H1 (cell line): ENCODE measurements at places on chromosomes 11 and 22. TPM values are rescaled to one million over a fixed set of nuclear protein-coding genes. Genes with fewer than 3 reads are reported as not detected.
A peak's percentile ranks its signal among the peaks of the same experiment; 100 is the strongest.

Gene CARD16
- total RNA-seq = not detected in 2 replicates

Gene PDE2A
- 3.4 and 5.0 TPM in 2 replicates for total RNA-seq

Gene GCAT
- total RNA-seq = 24.3 and 24.5 TPM in 2 replicates

Gene RFPL3
- total RNA-seq = 0.24 TPM in 1 of 2 replicates, not detected in the other

Gene NECTIN1
- total RNA-seq = 97.6 and 97.7 TPM in 2 replicates

Gene RNF215
- 15.3 and 19.0 TPM in 2 replicates for total RNA-seq

Gene HBG1
- total RNA-seq = not detected in 2 replicates

Gene CXCR5
- total RNA-seq = not detected in 2 replicates

Gene TRIM49
- not detected in 2 replicates for total RNA-seq

- H3K27ac ChIP-seq = no peak overlapping the region
- peak; percentile 64 for DNase-seq
- no peaks in the 10 kb centered on the region for H3K36me3 ChIP-seq
- peaks cover 13% of the 10 kb centered on the region; the same call in 1 of the 2 replicates for H3K27me3 ChIP-seq
- peaks cover 7% of the 10 kb centered on the region for H3K4me1 ChIP-seq
These were observed 67.1 kb upstream of the WNT7B start for GRCh38 chr22:46043816-46044620.

- H3K4me3 ChIP-seq = no peak overlapping the region
- no peak for DNase-seq
- no peaks in the 10 kb centered on the region for H3K27me3 ChIP-seq
- no peak overlapping the region for H3K27ac ChIP-seq
- H3K36me3 ChIP-seq = no peaks in the 10 kb centered on the region
These were observed 14.3 kb upstream of the LINC01488 start for GRCh38 chr11:69467196-69467595.

- H3K27me3 ChIP-seq = no peaks in the 10 kb centered on the region
- no peak overlapping the region for H3K4me3 ChIP-seq
- H3K27ac ChIP-seq = no peak overlapping the region
- no peak for DNase-seq
- no peaks in the 10 kb centered on the region for H3K4me1 ChIP-seq
These were observed 46.4 kb upstream of the TBCEL start for GRCh38 chr11:120977266-120978137.

DNA sequence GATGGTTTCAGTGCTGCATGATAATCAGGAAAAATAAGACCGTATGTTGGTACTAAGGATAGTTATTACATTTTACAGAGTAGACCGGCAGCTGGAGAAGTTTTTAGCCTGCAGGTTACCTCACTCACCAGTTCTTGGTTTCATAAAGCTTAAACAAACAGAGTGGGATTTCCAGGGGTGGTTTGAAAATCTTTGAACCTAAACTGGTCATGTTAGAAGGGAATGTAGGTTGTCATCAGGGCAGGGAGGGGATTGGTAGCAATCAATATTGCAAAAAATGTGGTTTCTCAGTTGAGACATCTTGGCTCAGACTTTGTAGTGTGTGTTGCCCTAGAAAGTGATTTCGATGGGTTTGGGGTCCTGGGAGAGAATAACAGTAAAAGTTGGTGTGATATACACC lies 17.5 kb downstream of the EXT2 start:
- H3K27me3 ChIP-seq = no peaks in the 10 kb centered on the region
- no peaks in the 10 kb centered on the region for H3K36me3 ChIP-seq
- no peak overlapping the region for H3K27ac ChIP-seq
- H3K4me3 ChIP-seq = no peak overlapping the region

DNA sequence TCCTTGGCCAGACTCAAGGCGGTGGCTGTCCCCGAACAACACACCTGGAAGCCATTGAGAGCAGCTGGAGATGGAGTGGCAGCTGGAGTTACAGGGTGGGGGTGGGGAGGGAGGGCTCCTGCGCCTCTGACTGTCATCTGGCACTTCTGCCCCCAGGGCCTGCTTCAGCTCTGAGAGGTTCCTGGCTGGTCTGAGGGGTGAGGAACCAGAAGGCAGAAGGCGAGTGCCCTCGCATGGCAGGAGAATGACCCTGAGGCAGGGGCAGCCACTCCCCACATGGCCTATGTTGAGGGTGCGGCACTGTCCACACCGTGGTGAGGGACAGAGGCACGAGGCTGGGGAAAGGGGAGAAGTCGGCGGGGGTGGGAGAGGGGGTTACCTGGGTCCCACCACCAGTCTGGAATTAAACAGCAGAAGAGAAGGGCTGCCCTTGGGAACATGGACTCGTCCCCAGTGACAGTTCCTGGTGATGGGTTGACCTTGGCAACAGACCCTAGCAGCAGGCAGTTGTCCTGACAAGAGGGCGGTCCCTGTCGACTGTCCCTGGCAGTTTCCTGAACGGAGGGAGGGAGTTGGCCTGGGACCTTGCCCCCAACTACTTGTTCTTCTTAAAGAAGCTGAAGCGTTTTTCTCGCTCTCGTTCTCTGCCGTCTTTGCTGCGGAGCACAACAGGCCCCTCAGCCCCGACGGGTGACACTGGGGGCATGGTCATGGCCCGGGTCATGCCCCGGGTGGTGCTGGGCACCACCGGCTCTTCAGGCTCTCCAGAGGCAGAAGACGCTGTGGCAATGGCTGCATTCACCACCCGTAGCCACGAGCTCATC lies 7.8 kb upstream of the RBM4B start:
- no peak overlapping the region for H3K4me3 ChIP-seq
- H3K27me3 ChIP-seq = no peaks in the 10 kb centered on the region
- H3K27ac ChIP-seq = no peak overlapping the region
- H3K4me1 ChIP-seq = no peaks in the 10 kb centered on the region
- peaks cover 46% of the 10 kb centered on the region; the same call in 1 of the 2 replicates for H3K36me3 ChIP-seq

- H3K36me3 ChIP-seq = no peaks in the 10 kb centered on the region
- peak; percentile 6 for DNase-seq
- no peaks in the 10 kb centered on the region for H3K27me3 ChIP-seq
- no peak overlapping the region for H3K4me3 ChIP-seq
These were observed 134.8 kb downstream of the PARVA start for GRCh38 chr11:12512132-12512531.

- H3K36me3 ChIP-seq = peaks cover 22% of the 10 kb centered on the region
- H3K27ac ChIP-seq = no peak overlapping the region
- no peak for DNase-seq
- H3K27me3 ChIP-seq = no peaks in the 10 kb centered on the region
These were observed 3.3 kb downstream of the TMEM132A start for GRCh38 chr11:60927600-60927999.

DNA sequence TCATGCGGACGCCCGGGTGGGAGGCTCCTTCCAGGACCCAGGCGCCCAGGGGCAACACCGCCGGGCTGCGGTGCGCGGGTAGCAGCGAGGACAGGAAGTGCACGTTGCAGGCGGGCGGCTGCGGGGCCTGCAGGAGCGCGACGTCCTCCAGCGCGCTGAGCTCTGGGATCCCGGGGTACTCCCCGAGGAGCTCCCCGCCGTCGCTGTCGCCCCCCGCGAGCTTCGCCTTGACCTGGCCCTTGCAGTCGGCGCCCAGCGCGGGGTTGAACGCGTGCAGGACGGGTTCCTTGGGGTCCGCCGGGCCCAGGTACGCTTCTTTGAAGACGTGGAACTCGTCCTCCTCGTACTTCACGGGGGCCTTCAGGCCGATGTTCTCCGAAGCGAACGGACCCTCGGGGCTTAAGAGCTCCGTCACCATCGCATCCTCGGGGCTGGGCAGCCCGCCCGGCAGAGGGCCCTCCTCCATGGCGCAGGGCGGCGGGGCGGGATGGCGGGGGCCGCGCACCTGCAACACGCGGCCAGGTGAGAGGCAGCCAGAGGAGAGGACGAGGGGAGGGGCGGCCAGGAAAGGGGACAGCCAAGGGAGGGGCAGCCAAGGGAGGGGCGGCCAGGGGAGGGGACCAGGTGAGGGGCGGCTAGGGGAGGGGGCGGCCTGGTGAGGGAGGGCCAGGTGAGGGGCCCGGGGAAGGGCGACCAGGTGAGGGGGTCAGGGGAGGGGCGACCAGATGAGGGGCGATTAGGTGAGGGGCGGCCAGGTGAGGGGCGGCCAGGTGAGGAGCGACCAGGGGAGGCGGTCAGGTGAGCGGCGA lies 921 bp downstream of the TESMIN start:
- DNase-seq = peak; percentile 84
- peak overlapping the region; percentile 80 for H3K27ac ChIP-seq
- H3K36me3 ChIP-seq = peaks cover 20% of the 10 kb centered on the region
- H3K4me1 ChIP-seq = peaks cover 10% of the 10 kb centered on the region; the same call in 1 of the 2 replicates

DNA sequence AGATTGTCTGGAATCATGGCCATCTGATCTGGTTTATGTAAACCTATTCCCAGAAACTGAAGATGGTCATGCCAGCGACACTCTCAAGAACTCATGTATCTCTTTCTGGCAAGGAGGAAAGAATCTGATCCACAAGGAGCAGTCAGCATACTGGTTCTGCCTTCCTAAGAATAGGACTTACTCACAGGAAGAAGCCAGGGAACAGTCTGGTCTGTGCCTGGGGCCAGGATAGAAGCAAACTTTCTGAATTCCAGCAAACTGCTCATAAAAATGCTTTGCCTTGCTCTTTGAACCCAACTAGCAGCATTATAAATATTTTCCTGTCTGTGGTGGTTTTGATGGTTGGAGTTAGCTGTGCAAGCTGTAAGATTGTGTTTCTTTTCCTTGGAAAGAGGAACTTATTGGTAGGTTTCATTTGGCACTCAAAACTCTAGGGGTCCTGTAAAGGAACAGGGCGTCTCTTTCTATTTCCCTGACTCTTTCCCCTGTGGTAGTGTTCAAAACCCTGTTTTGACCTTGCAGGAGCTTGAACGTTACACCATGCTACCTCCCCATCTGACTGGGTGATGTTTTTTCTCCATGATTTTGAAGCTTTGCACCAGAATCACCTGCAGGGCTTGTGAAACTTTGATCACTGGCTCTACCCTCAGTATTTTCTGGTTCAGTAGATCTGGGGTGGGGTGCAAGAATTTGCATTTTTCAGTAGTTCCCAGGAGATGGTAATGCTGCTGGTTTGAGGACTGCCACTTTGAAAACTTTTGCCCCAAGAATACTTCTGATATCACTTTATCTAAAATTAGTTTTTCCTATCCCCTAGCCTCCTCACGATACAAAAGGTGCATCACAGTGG lies 627.8 kb upstream of the ANO5 start:
- H3K27me3 ChIP-seq = no peaks in the 10 kb centered on the region
- H3K4me1 ChIP-seq = no peaks in the 10 kb centered on the region
- no peak for DNase-seq
- H3K4me3 ChIP-seq = no peak overlapping the region
- H3K27ac ChIP-seq = no peak overlapping the region

DNA sequence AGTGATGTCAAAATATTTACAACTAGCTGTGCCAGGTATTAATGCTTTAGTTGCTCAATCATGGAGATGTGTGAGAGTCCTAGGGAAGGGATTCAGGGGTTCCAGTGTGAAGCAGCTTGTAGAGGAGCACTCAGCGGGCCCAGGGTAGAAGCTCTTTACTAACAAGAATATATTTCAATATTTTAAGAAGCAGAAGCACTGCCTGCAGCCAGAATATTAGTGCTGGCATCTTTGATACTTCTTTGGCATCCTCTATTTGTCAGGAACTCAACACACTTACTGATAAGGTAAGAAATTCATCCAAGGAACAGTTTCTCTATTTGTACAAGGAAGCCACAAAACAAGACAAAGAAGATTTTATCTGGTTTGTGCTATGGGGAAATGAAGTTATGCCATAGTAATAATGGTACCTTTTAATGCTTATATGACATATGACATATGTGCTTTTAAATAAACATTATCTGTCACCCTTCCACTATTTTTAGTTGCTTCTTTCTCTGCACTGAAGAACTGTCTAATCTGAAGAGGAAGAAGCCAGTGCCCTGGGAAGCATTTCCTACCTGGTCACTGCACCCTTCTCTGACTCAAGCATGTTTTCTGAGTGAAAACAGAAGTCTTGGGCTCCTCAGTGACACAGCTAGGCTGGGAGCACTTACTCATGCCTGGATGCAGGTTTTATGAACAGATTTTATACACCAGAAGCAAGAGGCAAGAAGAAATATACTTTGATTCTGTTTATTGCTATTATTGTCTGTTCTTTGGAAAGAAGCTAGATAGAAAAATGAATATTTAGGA lies 388.1 kb upstream of the CCDC90B start:
- no peak overlapping the region for H3K4me3 ChIP-seq
- H3K27ac ChIP-seq = no peak overlapping the region
- no peaks in the 10 kb centered on the region for H3K4me1 ChIP-seq
- no peak for DNase-seq
- H3K27me3 ChIP-seq = no peaks in the 10 kb centered on the region

DNA sequence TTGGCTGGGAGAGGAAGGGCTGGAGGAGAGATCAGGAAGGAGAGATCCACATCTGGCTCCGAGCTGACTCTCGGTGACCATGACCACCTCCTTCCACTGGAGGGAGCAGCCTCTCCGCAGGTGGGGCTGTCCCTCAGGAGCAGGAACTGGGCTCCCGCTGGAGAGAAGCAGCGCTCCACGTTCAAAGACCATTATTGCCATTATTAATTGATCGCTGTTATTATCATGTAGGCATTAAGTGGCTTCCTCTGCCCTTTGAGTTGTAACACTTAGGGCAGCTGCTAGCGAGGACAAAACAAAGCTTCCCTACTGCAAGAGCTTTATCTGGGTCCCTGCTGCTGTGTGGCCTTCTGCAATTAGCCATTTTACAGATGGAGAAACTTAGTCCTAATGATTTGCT lies 251.9 kb downstream of the ST3GAL4 start:
- H3K27ac ChIP-seq = no peak overlapping the region
- H3K27me3 ChIP-seq = no peaks in the 10 kb centered on the region; the same call in 1 of the 2 replicates
- peaks cover 10% of the 10 kb centered on the region for H3K4me1 ChIP-seq
- H3K4me3 ChIP-seq = no peak overlapping the region
- peak; percentile 78 for DNase-seq
- H3K36me3 ChIP-seq = no peaks in the 10 kb centered on the region

DNA sequence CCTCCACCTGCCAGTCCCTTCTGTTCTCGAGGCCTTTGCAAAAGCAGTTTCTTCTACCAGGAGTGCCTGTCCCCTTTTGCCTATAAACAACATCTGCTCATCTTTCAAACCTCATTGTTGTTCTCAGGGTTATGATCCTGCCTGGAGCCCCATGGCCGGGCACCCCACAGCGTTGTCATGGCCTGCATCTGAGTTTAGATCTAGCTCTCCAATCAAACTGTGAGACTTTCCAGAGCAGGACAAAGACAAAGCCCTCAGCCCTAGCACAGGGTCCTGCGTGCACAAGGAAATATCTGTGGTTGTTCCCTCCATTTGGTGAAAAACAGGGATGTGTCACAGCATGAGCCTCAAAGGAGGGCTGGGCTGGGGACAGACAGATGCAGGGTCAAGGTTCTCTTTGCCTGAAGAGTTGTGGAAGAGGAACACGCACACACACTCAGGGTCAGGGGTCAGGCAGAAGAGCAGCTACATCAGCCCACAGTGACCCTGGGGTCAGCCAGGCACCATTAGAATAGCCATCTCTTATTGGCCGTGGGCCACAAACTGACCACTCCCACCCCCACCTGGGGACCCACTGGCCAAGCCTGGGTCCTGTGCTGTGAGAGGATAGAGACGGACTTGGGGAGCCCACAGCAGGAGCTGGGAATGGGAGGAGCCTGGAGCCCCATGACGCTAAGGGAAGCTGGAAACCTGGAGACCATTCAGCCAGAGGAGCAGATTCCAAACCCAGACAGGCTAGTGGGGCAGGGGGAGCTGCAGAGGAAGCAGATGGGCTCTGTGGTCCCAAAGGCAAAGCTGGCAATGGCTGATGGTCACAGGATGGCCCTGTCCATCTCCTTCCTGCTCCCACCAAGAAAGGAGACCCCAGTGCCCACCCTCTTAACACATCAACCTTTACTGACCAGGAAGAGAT lies 99.4 kb downstream of the PDE2A start:
- no peaks in the 10 kb centered on the region for H3K36me3 ChIP-seq
- no peak for DNase-seq
- H3K4me3 ChIP-seq = no peak overlapping the region
- H3K27me3 ChIP-seq = no peaks in the 10 kb centered on the region
